NCI-H2227 treated with DMSO at 0.1 percent for 48 hours (cell line): ENCODE measurements at places on chromosomes 12 and 14.
A peak's percentile ranks its signal among the peaks of the same experiment; 100 is the strongest.

DNA sequence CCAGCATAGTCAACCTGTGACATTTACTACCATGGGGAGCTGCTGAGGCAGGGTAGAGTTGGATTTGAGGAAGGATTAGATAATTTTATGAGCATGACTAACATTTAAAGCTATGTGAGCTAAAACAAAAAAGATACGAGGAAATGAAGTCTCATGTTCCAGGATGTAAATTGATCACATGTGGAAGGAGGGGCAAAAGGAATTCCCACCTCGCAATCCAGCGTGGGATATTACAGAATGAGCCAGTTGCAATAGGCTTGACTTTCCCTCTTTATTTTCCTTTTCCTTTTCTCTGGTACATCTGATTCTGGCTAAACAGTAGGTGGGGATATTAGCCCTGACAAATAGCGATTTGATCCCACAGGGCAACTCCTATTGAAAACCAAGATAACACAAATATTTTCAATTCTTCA is 214.9 kb upstream of the HMGA2 start:
- DNase-seq: no peak

GRCh38 chr12:89928467-89928866 is 219.8 kb upstream of the ATP2B1 start:
- no peak for DNase-seq

DNA sequence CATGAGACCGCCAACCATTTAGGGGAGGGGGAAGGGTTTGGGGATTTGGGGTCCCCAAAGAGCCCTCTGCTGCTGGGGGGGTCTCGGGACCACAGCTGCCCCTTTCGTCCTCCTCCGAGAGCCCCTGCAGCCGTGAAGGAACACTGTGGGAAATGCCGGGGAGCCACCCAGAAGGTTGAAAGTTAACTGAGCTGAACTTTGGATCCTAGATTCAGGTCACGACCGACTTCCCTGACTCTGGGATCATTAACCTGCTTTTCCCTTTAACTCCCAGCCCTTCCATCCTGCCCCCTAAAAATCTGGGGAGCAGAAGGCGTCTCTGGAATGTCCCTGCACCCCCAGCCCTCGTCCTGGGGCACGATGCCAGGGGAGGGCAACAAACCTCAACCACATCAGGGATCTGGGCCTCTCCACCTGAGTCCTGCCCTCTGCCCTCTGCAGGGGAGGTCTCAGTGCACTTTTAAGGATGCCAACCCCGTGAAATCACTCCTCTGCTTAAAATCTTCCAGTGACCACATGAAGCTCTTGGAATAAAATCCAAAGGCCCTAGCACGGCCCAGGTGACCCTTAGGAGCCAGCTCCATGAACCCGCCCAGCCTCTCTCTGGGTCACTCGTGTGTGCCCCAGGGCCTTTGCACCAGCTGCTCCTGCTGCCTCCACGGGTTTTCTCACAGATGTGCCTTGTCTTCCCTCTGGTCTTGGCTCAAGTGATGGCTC is 95.0 kb downstream of the RFLNA start:
- DNase-seq: no peak

GRCh38 chr14:20427231-20428009 is 8.5 kb downstream of the KLHL33 start:
- DNase-seq: peak; percentile 26

DNA sequence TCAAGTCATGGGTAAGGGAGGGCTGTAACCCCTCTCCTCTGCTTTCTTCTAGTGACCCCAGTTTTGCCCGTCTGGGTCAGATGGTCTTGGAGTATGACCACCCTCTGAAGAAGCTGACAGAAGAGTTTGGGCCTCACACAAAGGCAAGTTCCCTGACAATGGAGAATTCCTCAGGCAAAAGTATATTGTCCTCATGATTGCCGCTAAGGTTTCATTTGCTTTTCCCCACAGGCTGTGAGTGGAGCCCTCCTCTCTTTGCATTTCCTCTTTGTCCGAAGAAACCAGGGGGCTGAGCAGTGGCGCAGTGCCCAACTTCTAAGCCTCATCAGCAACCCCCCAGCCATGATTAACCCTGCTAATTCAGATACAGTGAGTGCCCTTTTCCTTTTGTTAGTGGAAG is 12.1 kb downstream of the NCKAP1L start:
- DNase-seq: no peak

DNA sequence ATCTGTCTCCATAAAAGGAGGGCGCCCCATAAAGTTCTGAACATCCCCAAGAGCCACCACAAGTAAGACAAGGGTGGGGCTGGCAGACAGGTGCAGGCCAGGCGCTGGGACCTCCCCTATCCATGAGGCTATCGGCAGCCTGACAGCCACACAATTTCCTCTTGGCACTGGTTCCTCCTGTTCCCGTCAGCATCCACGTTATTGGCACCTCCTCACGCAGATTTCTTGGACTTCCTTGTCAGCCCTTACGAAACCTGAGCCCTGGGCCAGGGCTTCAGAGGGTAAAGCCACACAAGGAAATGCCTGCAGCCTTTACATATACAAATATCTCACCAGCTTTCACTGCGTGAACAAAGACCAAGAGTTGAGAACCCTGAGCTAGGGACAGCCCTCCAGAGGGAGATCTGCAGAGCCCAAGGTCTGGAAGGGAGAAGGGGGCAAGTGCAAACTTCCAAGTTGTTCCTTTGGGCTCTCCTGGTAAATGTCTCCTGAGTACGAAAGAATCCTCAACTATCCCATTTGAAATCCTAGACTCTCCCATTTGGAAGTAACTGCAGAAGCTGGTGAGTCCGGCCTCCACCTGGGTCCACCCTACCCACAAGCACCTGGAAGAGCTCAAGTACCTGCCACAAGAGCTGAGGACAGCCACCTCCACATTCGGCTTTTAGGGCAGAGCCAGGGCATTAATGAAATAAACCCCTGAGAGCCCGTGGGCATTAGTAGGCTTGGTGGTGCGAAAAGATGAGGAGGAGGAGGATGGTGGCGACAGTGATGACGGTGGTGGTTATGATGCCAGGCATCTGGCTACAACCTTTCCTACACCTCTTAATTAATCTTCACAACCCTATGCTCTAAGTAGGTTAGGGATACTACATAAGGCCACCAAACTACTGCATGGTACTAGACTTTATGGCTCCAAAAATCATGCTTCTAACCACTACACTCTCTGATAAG is 5.5 kb upstream of the TC2N start:
- DNase-seq: no peak

- DNase-seq: no peak
These were observed 142.8 kb downstream of the PAWR start for GRCh38 chr12:79547735-79548609.

DNA sequence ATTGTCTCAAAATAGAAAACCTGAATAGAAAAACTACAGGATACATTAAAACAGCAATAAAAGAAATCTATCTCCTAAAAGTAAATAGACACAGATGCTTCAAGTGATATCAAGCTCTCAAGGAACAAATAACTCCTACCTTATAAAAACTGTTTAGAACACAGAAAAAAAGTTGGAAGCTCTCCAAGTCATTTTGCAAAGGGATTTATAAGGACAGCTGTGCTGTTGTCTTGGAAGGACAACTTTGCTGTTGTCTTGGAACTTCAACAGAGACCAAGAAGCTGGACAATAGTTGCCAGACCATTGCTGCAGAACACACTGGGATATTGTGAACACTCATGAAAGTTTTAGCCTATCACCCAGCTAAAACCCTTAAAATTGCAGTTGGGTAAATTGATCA is 780.7 kb downstream of the FLRT2 start:
- no peak for DNase-seq

DNA sequence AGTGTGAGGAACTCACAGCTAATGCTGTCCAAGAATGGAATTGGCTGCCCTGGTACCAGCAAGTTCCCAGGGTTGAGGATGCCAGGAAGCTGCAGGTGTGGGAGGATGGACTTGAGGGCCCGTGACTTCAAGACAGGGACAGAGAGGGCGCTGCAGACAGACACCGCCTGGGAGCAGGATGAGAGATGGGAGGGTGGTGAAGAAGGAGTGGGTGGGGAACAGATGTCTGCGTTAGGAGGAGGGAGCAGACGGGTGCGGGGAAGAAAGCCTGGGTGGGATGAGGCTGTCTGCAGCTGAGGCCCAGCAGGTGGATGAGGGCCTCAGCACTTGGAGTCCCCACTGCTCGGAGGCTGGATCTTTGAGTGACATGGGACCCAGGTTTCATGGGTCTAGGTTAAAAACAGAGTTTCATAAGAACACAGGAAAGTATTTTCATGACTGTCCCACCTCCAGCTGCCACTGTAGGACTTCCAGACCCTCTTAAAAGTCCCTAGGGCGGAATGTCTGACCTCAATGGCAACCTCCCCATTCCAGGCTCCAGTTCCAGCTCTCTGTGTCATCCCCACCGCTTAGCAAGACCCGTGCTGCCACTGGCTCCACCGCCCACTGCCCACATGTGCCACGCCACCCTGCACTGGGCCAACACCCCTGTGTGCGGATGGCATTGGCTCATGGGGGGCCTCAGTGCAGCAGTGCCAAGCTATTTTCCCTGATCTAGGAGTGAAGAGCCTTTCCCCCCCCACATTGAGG is 70.3 kb upstream of the SCN8A start:
- no peak for DNase-seq

DNA sequence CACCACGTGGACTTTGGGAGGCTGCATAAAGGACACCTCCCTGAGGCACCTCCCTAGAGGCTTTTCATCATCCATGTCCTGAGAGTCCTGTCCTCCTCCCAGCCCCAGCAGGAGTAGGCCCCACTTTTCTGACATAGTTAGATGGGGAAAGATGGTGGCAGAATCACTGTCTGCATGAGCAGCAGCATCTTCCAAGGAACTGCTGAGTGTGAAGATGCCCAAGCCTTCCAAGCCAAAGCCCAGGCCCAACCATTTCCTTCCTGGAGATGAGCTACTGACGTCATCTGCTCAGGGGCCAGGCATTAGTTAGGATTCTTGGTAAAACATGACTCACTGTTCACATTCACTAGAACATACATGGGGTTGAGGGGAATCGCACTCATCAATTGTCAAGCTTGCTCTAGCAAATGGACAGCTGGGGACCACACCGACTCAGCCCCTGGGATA is 37.3 kb downstream of the VDR start:
- DNase-seq: no peak

GRCh38 chr12:90003688-90004087 is 295.1 kb upstream of the ATP2B1 start:
- DNase-seq: no peak

GRCh38 chr14:56129933-56130332 is 11.7 kb downstream of the PELI2 start:
- DNase-seq: no peak
